Activated T-cell treated with anti-CD3 and anti-CD28 coated beads for 24 hours (primary cell): ENCODE measurements at places on chromosomes 7 and 10.

DNA sequence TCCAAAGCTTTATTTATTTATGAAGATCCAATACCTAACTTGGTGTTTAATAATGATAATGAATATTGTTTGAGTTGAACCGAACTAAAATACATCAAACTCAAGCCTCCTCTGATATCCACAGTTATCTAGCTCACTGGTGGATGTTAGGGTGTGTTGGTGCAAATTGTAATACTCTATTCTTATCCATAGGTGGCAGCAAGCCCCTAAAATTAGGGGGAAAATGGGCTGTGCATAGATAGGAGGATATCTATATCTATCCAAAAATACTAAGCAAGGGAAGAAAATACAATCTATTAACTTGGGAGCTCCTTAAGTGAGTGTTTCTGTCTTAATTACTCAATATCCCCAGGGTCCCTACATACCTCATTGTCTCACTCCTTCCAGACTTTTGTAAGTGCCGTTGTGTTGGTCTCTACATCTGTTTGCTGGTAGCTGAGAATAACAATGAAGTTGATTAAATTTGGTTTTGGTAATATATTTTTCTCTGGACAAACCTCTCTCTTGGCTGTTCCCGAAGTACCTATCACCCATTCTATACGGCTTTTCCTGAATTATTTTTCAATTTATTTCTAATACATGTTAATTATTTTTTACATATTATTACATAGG, 55.0 kb upstream of the VWDE start:
- no peak for DNase-seq

- DNase-seq: no peak
Measured at GRCh38 chr10:92832998-92833650, 15.2 kb upstream of the EXOC6 start.

DNA sequence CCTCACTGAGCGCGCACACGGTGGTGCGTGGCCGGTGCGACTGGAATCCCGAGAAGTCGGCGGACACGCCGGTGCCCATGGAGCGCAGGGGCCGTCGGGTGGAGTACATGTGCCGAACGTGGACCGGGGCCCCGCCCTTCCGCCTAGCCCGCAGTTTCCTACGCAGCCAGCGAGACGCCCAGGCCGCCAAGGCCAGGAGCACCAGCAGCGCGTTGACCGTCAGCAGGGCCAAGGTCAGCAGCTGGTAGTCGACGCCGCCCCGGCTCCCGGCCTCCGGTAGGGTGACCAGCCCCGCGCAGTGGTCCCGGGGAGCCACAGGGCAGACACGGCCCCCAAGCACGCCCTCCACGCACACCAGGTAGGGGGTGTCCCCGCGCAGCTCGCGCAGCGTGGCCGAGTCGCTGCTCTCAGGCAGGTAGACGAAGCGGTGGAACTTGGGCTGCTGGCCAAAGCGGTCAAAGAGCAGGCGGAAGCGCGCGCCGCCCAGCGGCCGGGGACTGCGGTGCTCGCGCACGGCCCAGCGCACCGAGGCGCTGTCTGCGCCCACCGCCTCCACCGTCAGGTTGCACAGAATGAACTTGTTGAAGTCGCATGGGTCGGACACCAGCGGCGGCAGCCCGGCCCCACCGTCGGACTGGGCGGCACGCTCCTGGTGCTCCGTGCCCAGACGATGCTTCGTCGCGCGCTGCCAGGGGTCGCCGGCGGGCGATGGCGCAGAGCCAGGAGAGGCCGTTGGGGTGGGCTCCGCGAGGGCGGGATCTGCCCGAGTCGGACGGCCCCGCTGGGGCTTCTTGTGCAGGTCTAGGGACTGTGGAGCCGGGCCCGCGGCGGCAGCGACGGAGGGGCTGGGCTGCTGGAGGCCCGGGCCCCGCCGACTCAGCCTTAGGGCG, 2.2 kb downstream of the TRIL start:
- DNase-seq: no peak

- DNase-seq: no peak
Measured at GRCh38 chr10:1362589-1363445, 306.6 kb downstream of the WDR37 start.

DNA sequence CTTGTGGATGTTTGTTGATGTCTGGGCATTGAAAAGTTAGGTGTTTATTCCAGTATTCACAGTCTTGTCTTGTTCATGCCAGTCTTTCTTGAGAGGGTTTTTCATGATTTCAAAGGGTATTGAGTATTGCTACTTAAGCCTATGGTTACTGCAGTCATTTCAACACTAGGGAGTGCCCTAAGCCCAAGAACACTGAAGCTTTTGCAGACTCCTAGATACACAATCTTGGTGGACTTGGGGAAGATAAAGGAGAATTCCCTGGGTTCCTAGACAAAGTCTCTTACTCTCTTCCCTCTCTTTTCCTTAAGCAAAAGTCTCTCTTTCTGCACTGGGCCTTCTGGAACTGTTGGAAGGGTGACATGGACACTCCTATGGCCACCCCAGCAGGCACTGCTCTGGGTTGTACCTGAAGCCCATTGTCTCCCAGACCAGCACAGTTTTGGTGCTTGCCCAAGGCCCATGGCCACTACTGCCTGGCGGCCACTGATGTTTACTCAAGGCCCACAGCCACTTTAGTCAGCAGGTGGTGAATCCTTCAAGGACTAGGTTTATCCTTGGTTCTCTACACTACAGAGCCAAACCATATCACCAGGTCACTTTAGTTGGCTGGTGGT, 24.9 kb downstream of the SAMD9 start:
- DNase-seq: no peak

GRCh38 chr10:89575031-89575430, 39.6 kb upstream of the SLC16A12 start:
- no peak for DNase-seq

DNA sequence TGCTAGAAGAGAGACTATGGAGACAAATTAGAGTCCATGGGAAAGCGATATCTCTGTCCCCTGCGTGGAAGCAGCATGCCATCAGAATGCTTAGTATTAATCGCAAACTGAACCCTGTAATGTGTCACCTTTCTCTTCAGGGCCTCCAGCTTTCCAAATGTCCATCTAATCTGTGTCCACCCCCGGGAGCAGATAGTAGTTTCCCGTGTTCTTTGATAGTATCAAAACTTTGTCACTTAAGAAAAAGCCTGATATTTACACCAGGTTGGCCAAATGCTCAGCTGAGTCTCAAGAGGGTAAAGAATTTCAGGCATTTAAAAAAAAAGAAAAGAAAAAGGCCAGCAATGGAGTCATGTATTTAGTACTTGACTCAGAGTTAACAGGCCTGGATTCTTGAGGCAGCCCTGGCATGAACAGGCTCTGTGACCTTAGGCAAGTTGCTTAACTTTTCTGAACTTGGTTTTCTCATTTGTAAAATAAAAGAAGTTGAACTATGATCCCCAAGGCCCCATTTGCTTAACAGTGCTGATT, 10.4 kb upstream of the GSAP start:
- DNase-seq: no peak

GRCh38 chr10:22333975-22334282, 11.4 kb upstream of the SPAG6 start:
- no peak for DNase-seq

- no peak for DNase-seq
Measured at GRCh38 chr7:73536479-73536878, 14.4 kb upstream of the BAZ1B start.

GRCh38 chr7:5578495-5578894, 154.9 kb upstream of the TNRC18 start:
- no peak for DNase-seq

DNA sequence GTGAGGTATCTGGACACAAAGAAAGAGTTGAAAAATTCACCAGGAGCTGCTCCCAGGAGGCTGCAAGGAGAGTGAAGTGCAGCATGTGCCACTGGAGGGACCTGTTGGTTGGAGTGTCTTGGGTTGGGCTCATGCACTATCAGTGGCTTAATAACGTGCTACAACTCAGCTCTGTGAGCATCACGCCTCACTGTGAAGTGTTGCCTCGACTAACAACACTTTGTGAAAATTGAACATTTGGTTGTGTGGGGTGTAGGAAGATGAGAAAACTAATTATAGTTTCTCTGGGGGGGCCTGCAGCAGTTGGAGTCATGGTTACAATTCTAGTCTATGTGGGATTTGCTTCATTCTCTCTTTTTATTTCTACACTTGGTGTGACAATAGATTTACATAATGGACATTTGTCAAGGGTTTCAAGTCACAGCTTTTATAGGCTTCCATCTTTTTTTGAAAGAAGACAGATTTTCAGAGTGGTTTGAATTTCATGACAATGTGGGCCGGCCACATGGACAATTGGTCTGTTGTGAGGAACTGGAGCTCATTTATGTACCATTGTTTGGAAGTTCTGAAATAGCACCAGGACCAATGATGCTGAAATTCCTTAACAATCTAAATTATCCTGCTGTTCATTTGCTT, 121.3 kb downstream of the RAMP3 start:
- DNase-seq: no peak

GRCh38 chr7:33981671-33982424, 76.5 kb downstream of the BMPER start:
- no peak for DNase-seq

GRCh38 chr7:62361-63116, 129.8 kb upstream of the FAM20C start:
- no peak for DNase-seq

GRCh38 chr10:61448091-61448490, 5.1 kb downstream of the TMEM26 start:
- DNase-seq: no peak

GRCh38 chr10:103175580-103176285, 17.3 kb downstream of the NT5C2 start:
- no peak for DNase-seq

DNA sequence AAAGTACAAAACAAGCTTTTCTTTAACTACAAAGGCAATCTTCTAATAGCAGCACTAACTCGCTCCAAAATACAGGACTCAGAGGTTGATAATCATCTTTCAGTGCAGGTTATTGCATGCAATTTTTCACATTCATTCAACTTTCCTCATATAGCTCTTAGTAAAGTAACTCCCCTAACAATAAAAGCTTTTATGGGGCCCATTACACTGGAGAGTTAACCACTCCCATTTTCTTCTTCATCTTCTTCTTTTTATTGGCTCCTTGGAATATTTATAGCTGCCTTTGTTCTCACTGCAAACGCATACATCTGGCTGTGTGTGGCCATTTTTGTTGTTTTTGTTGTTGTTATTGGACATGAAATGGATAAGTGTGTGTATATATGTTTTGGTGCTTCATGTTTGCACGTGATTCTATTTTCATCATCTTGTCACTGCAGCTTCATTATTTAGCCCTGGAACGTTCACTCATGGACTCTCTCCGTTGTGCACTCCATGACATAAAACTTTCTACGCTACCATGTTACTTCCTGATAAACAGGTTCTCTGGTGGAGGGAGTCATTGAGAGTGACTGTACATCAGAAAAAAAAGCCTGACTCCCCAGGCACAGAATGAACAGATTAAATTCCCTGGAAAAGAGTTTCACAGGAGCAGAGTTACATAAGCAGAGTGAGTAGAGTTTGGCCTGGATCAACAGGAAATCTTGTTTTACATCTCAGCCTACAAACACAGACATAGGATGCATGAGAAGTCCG, 236.4 kb upstream of the SP4 start:
- DNase-seq: no peak

DNA sequence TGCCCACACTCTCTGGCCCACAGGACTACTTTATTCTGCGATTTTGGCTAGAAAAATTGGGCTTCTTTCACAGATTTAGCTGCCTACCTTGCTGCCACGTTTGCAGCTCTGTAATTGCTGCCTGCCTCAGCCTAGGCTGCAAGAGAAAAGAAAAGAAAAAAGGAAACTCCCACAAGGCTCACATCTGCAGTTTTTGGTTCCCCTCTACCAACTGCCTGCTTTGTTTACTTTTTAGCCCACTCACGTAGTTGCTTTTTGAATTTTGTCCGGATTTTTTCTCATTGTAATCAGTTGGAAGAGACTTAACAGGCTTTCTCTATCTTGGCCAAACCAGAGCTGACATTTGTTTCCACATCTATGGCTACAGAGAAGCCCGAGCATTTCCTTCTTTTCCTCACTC, 24.3 kb downstream of the SUN3 start:
- no peak for DNase-seq

GRCh38 chr10:59006511-59007306, 169.7 kb upstream of the PHYHIPL start:
- no peak for DNase-seq

DNA sequence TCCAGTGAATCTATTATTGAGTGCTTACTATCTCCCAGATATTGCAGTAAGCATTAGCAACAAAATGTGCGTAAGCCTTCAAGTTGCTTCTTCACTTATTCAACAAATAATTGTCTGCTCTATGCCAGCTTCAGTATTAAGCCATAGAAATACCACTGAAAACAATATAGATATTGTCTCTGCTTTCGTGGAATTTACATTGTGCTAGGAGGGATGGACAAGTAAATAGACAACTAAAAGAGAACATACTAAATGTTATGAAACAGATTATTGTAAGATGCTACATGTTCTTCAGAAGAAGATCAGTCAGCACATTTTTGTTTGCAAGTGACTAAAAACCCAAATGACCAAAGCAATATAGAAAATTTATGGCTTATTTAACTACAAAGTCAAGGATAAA, 27.3 kb downstream of the CFAP69 start:
- no peak for DNase-seq

- DNase-seq: no peak
Measured at GRCh38 chr7:112060625-112061024, 145.6 kb downstream of the DOCK4 start.

DNA sequence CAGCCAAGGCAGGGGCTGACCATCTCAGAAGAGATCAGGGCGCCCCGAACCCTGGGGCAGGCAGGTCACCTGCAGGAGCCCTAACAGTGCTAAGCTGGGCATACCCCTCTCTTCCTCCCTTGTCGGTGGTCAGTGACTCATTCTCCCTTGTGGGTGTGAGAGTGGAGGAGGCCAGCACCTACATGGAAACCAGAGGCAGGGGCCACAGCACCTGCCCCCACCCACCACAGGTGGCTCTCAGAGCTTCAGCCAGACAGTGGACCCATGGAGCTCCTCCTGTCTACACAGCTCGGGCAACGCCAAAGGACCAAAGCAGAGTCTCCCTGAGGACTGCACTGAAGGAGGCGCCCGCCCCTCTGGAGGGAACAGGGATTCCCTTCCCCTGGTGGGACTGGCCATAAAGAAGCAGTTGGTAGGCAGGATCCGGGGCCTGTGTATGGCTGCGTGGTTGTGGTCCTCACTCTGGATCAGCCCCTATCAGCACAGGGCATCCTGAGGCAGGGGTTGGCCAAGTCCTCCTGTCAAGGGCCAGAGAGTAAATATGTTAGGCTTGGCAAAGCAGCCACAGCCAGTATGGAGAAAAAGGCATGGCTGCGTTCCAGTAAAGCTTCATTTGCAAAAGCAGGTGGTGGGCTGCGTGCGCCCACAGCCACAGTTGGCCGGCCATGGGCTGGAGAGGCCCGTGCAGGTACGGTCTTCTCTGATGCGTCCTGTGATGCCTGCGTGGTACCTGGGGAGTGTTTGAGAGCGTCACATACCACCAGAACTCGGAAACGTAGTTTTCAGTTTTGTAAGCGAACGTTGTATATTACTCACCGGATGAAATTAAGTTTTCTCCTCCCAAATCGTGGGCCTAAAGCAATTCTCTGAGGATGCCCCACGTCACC, 198.2 kb downstream of the EBF3 start:
- DNase-seq: no peak

GRCh38 chr7:117728890-117729624, 144.2 kb downstream of the CTTNBP2 start:
- no peak for DNase-seq

- no peak for DNase-seq
Measured at GRCh38 chr7:137953665-137954470, 48.0 kb downstream of the CREB3L2 start.

- DNase-seq: no peak
Measured at GRCh38 chr7:41425926-41426325, 277.0 kb downstream of the INHBA start.

GRCh38 chr10:43801140-43801539, 152.5 kb upstream of the ZNF32 start:
- no peak for DNase-seq

- DNase-seq: no peak
Measured at GRCh38 chr10:120457431-120458172, 575 bp downstream of the PLPP4 start.
